ENCODE measurements at places on chromosomes 13 and 19.

DNA sequence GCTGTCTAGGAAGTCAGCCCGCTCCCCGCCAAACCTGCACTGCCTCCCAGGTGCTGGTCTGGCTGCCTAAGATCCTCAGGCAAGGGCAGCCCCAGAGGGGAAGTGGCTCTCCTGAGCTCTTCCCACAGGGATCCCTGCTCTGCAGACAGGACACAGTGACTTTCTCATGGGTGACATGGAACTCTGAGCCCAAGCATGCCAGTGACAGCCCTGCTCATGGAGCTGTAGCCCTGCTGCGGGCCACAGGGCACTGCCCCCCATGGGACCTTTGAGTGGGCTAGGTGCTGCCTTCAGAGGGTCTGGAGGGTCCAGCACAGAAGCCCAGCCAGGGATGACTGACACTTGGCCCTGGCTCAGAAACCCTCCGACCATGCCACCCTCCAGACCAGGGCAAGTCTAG, 109.1 kb downstream of the TUBA3C start:
- H3K4me3 ChIP-seq, result no peak overlapping the region
- H3K27me3 ChIP-seq, result no peaks in the 10 kb centered on the region
- no peak overlapping the region for H3K27ac ChIP-seq
- H3K4me1 ChIP-seq, result no peaks in the 10 kb centered on the region
- DNase-seq, result no peak

DNA sequence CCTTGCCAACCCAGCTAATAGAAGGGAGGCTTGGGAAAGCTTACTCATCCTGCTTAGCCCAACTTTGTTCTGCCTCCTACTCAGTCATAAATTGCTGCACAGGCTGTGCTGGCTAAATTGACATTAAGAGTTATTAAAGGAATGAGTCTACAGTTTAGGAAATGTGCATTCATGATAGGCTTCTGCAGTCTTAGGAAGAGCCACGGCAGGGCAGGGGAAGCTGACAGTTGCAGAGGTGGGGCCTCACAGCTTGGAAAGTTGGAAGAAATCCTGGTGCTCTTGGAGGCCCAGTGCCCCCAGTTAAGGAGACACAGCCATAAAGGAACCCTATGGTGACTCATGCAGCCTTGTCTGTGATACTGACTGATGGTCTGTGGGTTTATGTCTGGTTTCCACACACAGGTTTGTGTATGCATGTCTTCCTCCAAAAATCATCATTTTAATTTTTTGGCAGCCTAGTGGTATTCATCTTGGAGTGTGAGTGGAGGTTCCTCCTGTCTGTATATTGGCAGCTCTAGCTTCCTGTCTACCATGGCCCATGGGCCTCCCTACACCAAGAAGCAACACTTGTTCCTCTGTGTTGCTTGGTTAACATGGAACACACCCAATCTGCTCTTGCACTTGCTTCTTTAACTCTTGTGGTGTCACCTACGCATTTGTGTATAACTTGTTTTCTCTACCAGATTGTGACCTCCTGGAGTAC, 135.0 kb upstream of the KL start:
- H3K36me3 ChIP-seq, result no peaks in the 10 kb centered on the region
- H3K27me3 ChIP-seq, result no peaks in the 10 kb centered on the region
- H3K4me3 ChIP-seq, result no peak overlapping the region
- H3K4me1 ChIP-seq, result peaks cover 18% of the 10 kb centered on the region
- H3K27ac ChIP-seq, result no peak overlapping the region
- peak; percentile 3 for DNase-seq

- H3K36me3 ChIP-seq, result peaks cover 19% of the 10 kb centered on the region
- H3K27me3 ChIP-seq, result no peaks in the 10 kb centered on the region
- no peak for DNase-seq
- H3K4me3 ChIP-seq, result no peak overlapping the region
These were observed 15.8 kb downstream of the GPR180 start for GRCh38 chr13:94617389-94618000.

DNA sequence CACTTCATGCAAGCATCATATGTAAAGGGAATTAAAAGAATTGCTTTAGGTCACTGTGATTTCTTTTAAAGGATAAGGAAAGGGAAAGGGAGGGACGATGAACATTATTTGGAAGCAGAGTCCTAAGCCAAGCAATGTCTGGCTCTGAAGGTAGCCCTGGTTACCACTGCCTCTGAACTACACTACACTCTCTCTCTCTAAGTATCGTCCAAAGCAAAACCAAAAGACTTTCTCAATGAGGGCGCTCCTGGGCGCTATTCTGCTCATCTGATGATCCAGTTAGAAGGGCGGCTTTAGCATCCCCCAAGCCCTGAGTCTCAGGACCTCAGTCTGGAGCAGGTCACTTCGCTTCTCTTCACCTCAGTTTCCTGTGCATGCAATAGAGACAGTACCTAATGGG, 26.2 kb downstream of the FOXO1 start:
- peaks cover 36% of the 10 kb centered on the region for H3K4me1 ChIP-seq
- H3K4me3 ChIP-seq, result no peak overlapping the region
- peaks cover 6% of the 10 kb centered on the region for H3K36me3 ChIP-seq
- H3K27me3 ChIP-seq, result no peaks in the 10 kb centered on the region
- DNase-seq, result no peak

GRCh38 chr19:3984908-3985642, at the start of gene EEF2:
Gene EEF2 (minus strand): TSS chr19:3985463. CDS start chr19:3985380, 83 bp downstream.
- H3K36me3 ChIP-seq, result peaks cover 26% of the 10 kb centered on the region
- H3K27ac ChIP-seq, result peak within 1 kb of the TSS; percentile 95
- DNase-seq, result peak; percentile 92
- peaks cover 3% of the 10 kb centered on the region for H3K27me3 ChIP-seq
- H3K4me3 ChIP-seq, result peak within 1 kb of the TSS; percentile 96

Measured in type B pancreatic cell (in vitro differentiated cells).